ENCODE measurements at places on chromosomes 16 and 17.
A peak's percentile ranks its signal among the peaks of the same experiment; 100 is the strongest.

DNA sequence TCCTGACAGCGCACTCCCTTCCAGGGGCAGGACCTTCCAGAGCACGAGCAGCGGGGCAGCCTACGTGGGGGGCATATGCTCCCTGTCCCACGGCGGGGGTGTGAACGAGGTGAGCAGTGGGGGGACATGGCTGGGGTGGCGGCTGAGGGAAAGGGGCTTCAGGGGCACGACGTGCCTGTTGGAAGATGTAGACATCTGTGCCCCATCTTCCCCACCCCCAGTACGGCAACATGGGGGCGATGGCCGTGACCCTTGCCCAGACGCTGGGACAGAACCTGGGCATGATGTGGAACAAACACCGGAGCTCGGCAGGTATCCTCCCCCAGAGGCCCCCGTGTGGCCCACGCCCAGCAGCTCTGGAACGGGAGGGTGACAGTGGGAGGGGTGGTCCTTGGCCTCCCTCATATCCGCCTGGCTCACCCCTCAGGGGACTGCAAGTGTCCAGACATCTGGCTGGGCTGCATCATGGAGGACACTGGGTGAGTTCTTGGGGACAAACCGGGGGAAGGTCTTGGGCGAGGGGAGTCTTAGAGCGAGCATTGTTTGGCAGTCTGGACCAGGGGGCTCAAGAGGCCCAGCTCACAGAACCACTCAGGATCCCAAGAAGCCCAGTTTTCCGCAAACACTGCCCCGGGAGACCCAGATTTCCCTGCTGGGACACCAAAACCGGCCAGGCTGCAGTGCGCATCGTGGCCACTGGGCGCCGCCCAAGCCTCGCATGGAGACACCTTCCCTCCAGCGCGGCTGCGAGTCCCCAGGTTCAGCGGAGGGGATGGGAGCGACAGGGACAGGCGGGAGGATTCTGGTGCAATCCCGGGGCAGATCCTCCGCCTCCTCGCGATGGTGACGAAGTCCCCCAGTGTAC is 15.7 kb downstream of the ADAM11 start:
- peak; percentile 26 for DNase-seq

DNA sequence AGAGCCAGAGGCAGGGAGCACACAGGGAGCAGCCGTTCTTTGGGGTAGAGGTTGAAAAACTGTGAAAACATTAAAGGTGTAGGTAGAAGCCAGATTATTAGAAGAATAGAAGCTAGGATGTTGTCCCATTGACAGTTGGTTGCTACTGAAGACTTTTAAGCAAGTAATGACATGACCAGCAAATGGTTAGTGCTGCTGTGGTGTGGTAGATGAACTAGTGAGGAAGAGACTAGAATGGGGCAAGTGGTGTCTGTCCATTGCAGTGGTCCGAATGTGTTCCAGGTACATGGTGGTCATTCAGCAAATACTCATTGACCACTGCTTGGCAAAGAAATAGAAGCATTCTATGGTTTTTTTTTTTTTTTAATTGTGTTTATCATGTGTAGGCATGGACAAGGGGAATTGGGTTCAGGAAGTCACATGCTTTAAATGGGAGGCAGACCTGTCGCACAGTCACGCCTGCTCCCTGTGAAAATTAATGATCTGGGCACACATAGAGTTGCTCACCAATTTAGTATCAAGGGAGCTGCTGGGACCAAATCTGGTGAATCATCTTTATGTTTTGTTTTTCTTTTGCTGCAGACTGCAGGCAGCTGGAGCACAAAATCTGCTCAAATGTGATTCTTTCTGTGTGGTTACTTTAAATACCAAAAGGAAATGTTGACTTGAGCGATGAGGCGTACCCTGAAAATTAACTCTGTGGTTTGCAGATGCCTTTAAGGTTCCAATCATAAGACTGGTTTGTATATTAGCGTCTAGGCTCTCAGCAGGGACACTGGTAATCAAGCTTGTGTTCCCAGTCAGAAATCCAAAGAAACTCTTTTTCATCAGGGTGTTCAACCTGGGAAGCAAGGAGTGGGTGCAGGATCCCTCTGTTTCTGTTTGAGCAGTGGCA is 30.7 kb downstream of the YPEL2 start:
- DNase-seq = peak; percentile 68

- DNase-seq = no peak
Observed at GRCh38 chr16:83891742-83892141, 7.2 kb upstream of the MLYCD start.

DNA sequence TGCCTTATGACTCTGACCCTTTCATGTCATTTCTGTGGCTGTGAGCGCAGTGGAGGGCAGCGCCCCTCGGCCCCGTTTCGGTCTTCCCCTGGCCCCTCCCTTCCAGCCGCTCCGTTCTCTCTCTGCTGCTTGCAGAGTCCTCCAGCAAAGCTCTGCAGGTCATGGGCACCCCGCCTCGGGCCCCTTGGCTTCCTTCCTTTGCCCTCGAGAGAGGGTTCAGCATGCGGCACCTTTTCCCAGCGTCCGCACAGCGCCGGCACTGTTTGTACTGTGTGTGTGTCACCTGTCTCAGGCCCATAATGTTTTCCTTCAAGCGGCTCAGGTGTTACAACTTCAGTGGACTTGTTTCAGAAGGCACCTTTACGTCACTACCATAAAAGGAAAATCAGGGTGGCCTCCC is 98.5 kb downstream of the RAP1GAP2 start:
- DNase-seq = no peak

DNA sequence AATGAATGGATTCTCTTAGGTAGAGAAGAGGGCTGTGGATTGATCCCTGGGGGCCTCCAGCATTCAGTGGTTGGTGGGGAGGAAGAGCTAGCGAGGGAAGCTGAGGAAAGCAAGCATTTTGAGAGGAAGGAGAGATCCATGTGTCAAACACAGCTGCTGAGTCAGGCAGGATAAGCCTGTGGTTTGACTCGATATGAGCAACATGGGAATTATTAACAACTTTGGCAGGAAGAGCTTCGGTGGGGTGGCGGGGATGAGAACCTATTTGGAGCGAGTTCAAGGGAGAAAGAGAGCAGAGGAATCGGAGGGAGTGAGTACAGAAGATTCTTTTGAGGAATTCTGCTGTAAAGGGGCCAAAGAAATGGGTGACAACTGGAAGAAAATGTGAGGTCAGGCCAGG is 59.5 kb upstream of the CDC42EP4 start:
- DNase-seq = peak; percentile 73

DNA sequence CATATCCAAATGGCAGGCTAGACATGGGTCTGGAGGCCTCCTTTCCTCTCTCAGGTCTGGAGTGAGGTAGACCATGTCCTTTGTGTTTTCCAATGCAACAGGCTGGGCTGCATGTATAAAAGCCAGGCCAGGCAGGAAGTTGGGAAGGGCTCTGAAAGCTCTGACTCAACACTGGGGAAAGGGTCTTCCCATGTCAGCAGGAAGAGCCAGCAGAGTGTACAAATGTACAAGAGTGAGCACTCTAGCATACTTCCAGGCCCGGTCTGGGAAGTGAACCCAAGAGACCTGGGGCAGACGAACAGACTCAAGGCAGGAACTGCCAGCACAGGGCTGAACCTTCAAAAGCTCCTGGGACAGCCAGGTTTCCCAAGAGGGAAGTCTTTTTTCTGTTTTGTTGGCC is 7.0 kb downstream of the ATPAF2 start:
- no peak for DNase-seq

GRCh38 chr16:4091240-4092012 is 24.8 kb downstream of the ADCY9 start:
- DNase-seq = no peak

- no peak for DNase-seq
Observed at GRCh38 chr16:79089735-79090284, 510.7 kb downstream of the MAF start.

GRCh38 chr16:4733747-4734062 is 366 bp downstream of the ANKS3 start:
- no peak for DNase-seq

GRCh38 chr17:80785477-80786178 is 206.0 kb upstream of the CHMP6 start:
- DNase-seq = no peak

GRCh38 chr17:10750210-10750609 is 20.4 kb upstream of the TMEM220 start:
- no peak for DNase-seq

GRCh38 chr16:81316176-81316496 is 1.4 kb downstream of the GAN start:
- DNase-seq = no peak

DNA sequence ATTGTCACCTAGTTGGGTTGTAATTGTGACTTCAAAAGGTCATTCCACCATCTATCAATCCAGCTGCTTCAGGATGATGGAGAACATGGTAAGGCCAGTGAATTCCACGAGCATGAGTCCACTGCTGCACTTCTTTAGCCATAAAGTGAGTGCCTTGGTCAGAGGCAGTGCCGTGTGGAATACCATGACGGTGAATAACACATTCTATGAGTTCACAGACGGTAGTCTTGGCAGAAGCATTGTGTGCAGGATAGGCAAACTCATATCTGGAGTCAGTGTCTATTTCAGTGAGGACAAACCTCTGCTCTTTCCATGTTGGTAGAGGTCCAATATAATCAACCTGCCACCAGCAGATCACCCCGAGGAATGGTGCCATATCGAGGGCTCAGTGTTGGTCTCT is 650.9 kb downstream of the KCNJ2 start:
- no peak for DNase-seq

GRCh38 chr16:64295466-64295865 is 826.4 kb downstream of the CDH11 start:
- DNase-seq = no peak

GRCh38 chr17:49822829-49823228 is 25.0 kb downstream of the TAC4 start:
- DNase-seq = peak; percentile 36

DNA sequence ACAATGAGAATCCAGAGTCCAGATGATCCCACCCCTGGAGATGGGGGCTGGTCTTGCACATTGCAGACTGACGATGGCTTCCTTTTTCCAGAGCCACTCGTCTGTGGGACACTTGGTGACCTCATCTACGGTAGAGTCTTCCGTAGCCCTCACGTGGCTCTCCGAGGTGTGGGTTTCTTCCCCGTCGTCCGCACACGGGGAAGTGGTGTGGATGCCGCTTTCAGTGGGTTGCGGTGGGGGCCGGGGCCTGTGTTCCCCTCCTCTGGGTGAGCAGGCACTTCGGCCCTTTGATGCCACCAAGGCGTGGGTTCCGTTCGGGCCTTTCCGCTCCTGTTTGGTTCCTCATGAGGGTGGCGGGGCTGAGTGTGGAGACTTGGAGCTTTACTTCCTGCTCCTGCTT is 21.4 kb downstream of the BAIAP2 start:
- DNase-seq = no peak

GRCh38 chr16:27701381-27701780 is 151.4 kb downstream of the KATNIP start:
- no peak for DNase-seq

- DNase-seq = no peak
Observed at GRCh38 chr16:81945665-81946064, 65.6 kb downstream of the SDR42E1 start.

GRCh38 chr16:1950047-1950446 is 4.4 kb downstream of the RPL3L start:
- DNase-seq = no peak

DNA sequence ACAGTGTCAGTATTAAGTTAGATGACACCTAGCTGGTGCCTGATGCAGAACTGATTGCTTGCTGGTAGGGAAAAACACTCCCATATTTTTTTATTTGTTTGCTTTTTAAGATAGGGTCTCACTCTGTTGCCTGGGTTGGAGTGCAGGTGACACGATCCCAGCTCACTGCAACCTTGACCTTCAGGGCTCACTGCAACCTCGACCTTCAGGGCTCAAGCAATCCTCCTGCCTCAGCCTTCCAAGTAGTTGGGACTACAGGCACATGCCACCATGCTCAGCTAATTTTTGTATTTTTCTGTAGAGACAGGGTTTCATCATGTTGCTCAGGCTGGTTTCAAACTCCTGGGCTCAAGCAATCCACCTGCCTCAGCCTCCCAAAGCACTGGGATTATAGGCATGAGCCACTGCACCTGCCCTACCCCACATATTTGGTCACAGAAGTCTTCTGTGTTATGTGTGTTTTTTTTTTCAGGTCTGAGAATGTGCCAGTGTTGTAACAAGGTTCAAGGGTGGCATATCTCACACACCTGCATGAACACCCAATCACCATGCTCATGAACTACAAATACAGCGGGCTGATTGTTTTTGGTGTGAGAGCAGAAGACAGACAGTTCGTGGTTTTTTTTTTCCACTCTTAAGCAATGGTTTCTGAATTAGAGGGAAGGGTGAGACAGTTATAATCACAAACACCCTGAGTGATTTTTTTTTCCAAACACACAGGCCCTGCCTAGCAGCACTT is 22.8 kb downstream of the SPAG9 start:
- DNase-seq = no peak

DNA sequence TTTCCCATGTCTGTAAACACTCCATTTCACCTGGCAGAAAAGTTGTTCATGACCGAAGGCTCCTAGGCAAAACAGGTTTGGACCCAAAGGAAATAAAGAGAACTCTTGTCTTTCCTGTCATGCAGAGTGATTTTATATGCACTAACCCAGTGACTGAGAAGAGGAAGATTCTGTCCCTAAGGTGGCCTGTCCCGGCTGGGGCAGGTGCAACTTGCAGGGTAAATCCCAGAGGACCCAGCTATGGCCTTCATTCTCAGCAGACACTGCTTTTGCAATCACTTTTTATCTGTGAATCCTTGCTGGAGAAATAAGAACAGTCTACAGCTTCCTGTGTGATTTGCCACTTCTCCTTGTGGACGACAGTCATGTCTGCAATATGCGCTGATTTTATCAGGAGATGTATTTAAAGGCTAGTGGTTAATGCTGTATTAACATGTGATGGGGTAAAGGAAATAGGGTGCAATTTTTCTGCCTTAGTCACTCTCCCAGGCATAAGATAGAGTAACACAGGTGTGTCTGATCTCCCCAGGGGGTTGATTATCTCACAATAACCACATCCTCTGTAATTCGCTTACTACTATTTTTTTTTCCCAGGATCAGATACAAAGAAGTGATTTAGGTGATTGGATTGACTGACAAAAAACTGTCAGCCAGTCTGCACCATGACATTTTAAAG is 696.8 kb upstream of the SOX9 start:
- peak; percentile 32 for DNase-seq

GRCh38 chr16:80620736-80621605 is 80.2 kb downstream of the DYNLRB2 start:
- DNase-seq = no peak
